Suppressor macrophage treated with lipopolysaccharide for 1 hour (primary cell): ENCODE measurements at places on chromosomes 6 and 20.

DNA sequence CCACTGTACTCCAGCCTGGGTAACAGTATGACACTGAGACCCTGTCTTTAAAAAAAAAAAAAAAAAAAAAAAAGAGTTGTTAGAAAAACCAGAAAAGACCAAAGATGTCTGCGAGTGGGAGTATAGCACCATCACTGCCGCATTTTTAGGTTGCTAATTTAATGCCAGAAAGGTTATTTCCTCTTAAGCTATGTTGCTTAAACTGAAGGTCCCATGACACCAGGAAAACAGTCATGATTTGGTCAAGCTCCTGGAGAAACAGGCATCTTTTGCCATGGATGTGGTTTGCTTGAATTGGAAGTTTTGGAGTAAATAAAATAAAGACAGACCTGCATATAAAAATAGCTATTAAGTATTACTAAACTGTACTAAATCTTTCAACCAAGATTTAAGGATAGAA is 68.3 kb upstream of the TNFRSF21 start:
- peak; percentile 72 for DNase-seq

- peak; percentile 75 for DNase-seq
Measured at GRCh38 chr6:41161851-41162552, 914 bp downstream of the TREM2 start.

GRCh38 chr6:115982453-115982852 is 78.2 kb downstream of the FRK start:
- DNase-seq, result no peak

- no peak for DNase-seq
Measured at GRCh38 chr6:35065441-35065800, 75.7 kb downstream of the TCP11 start.

GRCh38 chr20:40774252-40774651 is 85.2 kb upstream of the MAFB start:
- no peak for DNase-seq

GRCh38 chr6:112245511-112246203 is 8.7 kb downstream of the LAMA4 start:
- DNase-seq, result no peak

DNA sequence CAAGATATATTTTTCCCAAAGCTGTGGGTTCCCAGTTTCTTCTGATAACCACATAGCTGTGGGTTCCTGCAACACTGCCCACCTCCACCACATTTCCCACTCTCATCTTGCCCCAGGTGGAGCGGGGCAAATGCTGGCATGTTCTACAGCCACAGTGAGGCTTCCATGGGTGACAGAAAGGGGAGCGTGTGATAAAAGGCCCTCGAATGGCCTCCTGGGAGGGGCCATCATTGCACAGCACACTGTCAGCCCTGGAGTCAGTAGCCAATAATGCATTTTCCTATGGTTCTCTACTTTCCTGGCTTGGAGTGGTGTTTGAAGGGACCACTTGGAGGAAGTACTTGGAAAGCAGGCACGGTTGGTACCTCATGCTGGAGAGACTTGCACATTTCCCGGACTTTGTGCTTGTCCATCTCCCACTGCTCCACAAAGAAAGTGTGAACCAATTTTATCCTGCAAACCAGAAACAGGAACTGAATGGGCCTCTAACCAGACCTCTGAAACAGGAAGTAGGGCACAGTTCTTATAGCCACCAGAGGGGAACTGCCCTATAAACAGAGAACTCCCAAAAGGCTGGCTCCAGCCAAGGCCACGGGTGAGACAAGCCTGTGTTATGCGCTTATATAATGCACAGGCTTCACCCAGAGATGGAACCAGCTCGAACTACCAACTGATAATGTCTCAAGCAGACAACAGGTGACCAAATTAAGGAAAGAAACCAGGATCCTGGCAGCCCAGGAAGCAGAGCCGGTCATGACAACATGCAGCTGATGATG is 8.6 kb downstream of the MAP3K5 start:
- DNase-seq, result peak; percentile 84

GRCh38 chr6:15769511-15770018 is 106.7 kb upstream of the DTNBP1 start:
- no peak for DNase-seq

- DNase-seq, result no peak
Measured at GRCh38 chr6:9365378-9365777, 930.0 kb upstream of the SLC35B3 start.

DNA sequence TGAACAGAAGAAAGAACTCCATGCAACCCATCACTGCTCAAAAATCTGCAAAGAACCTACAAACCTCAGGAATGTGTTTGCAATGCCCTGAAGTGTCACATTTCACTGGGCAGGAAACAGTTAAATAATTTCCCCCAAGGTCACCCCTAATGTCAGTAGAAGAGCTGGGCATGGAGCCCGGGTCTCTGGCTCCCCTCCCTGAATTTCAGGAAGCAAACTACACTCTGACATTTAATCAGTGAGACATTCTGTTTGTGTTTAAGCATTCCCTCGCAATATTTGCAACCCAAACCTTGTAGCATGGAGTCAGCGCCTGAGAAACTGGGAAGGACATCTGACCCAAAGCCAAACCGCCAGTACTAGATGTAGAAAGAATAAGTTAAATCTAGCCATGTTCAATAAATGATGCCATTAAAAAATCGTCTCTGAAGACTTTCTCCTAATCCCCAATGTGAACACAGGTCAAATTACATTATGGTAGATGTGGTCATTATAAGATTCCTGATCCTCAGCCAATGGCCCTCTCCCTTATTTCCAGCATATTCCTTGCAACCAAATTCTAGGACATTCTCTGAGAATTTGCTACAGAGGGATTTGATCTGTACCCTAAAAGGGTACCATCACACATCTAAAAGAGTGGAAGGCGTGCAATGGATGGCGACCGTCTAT is 91.2 kb upstream of the ADTRP start:
- no peak for DNase-seq

DNA sequence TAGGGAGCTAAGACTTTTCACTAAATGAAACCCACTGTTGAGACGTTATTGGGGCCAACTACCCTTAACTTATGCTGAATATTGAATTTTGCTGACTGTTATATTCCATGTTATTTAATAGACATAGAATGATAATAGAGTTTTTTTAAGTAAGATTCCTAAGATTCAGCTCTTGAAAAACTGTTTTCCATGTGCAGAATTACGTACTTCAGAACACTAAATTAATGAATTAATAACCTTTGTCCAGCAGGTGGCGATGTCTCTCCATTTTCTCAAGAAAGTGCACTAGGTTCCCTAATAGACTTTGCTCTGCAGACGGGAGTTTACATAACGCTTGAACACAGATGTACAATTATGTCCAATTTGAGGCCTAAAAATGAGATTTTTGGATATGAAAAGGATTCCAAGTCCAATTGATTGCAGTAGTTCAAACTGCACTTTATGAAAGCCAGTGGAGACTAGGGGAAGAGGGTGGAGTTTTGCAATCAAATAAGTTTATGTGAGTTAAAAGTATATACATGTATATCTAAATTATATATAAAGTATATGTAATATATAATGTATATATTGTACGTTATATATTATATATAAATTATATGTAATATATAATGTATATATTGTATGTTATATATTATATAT is 282.1 kb downstream of the UST start:
- peak; percentile 94 for DNase-seq
